ENCODE measurements at places on chromosomes 13 and 19. TPM values are rescaled to one million over a fixed set of nuclear protein-coding genes. Genes with fewer than 3 reads are reported as not detected.

DNA sequence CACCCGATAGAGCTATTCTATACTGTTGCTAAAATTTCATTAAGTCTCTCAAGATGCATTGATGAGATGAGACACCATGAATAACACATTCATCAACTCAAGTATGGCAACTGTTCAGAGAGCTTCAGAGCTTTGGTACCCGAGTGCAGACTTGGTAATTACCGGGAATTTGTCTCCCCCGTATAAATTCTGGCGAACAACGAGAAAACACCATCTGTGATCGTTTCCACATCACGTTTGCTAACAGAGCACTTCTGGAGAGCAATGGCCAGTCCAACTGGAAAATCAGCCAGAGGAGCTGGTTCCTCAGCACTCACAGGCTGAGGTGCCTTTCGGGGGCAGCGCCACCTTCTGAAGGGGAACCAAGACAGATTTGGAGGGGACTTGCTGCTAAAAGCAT is 40.2 kb downstream of the SUGP2 start:
- DNase-seq, result no peak

- DNase-seq, result no peak
Observed at GRCh38 chr19:58353717-58354477, 605 bp upstream of the A1BG start.

DNA sequence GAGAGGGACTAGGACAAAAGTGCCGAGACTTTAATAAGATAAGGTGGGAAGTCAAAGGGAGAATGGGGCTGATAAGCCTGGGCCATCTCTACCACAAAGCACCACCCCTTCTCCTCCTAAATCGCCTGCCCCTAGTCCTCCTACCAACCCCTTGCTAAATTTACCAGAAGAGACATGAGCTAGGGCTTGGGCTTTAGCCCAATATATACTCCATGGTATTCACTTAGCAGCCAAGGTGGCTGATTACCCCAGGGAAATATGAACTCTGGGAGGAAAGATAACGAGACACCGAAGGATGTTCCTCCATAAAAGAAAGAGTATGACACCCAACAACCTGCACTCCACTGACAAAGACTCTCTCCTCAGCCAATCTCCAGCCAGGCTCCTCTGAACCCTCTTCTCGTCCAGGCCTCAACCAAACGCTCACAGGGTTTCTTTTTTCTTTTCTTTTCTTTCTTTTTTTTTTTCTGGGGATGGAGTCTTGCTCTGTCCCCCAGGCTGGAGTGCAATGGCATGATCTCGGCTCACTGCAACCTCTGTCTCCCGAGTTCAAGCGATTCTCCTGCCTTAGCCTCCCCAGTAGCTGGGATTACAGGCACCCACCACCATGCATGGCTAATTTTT is 610.2 kb downstream of the UQCRFS1 start:
- no peak for DNase-seq

DNA sequence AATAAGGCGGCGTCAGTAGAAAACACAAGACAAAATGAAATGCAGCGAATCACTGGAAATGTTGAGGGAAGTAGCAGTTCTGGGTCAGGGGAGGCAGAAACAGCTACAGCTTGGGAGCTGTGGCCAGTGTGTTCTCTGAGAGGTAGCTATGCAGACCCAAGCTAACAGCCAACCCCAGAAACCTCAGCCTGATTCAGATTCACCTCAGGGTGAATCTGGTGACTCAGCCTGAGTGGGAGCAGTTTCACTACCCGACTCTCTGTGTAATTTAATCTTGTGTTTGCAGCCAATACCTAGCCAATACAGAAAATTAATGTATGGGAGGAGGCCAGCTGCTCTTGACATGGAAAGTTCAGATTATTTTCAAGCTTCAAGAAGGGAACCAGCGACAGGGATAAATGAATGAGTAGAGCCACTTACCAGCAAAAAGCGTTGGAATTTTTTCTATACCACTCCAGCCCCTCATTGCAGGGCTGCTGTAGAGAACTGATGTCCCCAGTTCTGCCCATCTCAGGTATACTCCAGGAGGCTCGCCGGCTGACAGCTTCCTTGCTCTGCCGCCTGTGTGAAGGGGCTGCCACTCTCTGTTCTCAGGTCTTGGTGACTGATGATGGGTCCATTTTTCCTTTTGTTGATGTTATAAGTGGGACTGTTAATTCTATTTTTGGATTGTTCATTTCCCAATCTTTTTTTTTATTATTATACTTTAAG is 8.9 kb downstream of the IGFL3 start:
- peak; percentile 39 for DNase-seq

GRCh38 chr19:4295972-4296771 is 6.0 kb downstream of the TMIGD2 start:
- DNase-seq, result peak; percentile 66

DNA sequence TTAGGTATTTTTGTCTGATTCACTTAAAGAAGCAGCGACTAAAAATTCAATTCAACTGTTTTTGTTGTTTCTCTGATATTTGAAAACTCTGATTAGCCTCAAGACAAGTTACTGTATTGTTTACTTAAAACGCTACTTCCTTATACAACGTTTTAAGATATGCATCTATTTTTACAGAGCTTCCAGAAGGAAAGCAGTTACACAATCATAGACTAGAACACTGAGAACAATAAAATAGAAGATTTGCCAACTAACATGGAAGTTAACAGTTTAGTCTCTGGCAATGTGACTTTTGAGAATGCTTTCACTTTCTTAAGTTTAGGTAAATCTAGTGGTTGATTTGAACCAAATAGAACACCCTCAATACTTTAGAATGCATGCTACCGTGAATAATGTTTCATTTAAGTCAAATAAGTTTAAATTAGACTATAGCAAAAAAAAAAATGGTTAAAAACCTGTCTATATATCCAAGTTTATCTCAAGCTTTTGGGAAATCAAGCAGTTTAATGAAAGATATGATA is 614.8 kb downstream of the DACH1 start:
- no peak for DNase-seq

GRCh38 chr19:11414544-11414943 is 4.6 kb downstream of the RGL3 start:
- DNase-seq, result no peak

- DNase-seq, result no peak
Observed at GRCh38 chr19:46607448-46607841, 6.3 kb downstream of the CALM3 start.

DNA sequence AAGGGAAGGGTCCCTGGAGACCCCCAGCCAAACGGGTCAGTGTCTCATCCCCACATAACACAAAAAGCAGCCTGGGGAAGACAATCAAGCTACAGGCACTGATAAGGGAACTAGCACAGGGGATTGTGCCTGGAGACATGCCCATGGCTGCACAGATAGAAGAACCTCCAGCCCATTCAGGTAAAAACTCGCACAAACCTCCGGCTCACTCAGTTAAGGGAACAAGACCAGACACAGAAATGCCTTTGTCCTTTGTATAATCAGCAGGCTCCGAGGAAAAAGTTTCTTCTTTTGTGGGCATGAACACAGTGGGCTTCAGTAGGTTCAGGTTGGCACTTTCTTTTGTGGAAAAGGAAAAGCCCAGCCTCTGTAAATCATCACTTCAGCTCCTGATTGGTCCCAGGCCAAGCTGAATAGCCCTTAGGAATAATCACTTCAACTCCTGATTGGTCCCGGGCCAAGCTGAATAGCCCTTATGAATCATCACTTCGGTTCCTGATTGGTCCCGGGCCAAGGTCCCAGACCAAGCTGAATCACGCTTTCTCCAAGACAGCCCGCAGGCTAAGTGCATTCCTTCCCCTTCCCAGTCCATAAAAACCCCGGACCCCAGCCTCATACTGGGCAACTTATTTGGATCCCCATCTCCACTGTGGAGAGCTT is 5.0 kb upstream of the ZNF230 start:
- no peak for DNase-seq

GRCh38 chr13:23699271-23699670 is 129.1 kb downstream of the TNFRSF19 start:
- DNase-seq, result no peak

The MEIOSIN gene
- polyA plus RNA-seq, result not detected

The CCDC194 gene
- polyA plus RNA-seq, result not detected

The F2RL3 gene
- 0.24 TPM for polyA plus RNA-seq

The ZNF534 gene
- 0.62 TPM for polyA plus RNA-seq

The PTH2 gene
- polyA plus RNA-seq, result not detected

Measured in muscle of back (tissue), 13 donors.